ENCODE measurements at places on chromosomes 1 and 21.

DNA sequence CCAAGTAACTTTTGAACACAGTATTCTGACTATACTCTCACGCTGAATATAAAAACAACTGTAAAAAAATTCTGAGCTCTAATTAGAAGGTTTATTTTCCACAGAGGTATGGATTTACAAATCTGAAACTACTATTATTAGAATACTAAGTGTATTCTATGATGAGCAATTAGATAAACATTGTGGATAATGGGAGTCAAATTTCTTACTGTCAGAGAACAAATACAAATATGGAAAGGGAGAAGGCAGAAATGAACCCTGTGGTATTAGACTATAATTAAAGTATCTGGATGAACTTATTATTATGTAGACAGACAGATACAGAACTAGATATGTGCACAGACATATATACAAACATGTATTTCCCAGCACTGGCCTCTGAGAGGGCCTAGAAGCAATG is 22.6 kb downstream of the ALDH9A1 start:
- no peaks in the 10 kb centered on the region for H3K27me3 ChIP-seq
- no peak overlapping the region for H3K4me3 ChIP-seq

DNA sequence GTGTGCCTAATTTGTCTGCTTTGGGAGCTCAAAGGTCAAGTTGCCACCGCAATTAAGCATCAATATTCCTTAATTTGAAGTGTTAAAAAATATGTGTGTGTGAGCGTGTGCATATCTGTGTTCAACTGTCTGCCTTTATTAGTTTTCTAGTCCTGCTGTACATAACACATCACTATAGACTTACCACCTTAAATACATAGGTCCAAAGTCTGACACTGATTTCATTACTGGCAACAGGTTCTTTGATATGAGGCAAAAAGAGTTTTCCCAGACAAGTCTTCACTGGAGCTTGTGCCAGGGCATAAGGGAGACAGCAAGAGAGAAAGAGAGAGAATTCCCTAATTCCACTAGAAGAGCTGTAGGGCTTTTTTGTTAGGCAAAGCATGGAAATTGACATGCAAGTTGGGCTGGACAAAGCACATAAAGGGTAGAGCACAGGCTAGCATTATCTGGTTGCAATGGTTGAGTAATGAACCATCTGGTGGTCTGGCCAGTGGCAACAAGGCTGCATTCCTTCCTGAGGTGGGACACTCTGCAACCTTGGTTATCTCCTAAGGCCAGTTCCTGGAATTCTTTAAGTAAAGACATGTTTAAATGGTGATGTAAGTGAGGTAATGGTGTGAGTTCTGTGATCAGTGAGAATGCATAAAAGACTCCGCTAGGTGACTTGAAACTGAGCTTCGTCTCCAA is 457.2 kb upstream of the ADAMTS5 start:
- peaks cover 10% of the 10 kb centered on the region for H3K4me1 ChIP-seq
- no peaks in the 10 kb centered on the region for H3K27me3 ChIP-seq
- H3K4me3 ChIP-seq, result no peak overlapping the region
- peak; percentile 14 for DNase-seq

DNA sequence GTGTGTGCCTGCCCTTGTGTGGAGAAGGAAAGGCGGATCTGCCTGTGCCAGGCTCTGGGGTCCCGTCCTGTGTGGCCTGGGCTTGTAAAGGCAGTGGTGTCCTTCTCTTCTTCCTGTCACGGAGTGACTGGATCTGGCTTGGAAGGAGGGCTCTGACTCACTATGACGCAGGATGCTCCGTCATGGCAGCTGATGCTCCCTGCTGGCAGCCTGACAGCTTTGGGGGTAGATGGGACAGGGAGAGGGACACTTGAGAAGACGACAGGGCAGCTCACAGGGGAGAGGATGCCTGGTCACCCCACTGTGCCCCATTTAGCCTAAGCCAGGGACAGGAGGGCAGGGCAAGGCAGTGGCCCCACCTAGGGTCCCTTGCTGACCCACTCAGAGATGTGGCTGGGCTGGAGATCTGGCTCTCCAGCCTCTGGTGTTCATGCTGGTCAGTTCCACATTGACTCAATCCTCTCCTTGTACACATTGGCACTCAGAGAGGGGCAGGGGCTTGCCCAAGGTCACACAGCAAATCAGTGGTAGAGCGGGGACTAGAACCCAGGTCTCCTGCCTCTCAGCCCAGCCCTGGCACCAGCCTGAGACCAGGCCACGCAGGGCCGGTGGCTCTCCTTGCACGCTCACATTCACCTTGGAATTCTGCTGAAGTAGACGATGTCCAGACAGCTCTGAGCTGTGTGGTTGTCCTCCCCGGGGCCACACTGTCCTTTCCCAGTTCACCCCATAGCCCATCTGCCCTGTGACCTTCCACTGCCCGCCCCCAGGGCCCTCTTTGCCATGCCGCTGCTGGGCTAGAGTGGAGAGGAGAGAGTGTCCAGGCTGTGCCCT is 2.8 kb upstream of the FAM131C start:
- H3K36me3 ChIP-seq, result no peaks in the 10 kb centered on the region
- H3K4me3 ChIP-seq, result no peak overlapping the region
- DNase-seq, result no peak
- peaks cover 7% of the 10 kb centered on the region for H3K4me1 ChIP-seq
- no peak overlapping the region for H3K27ac ChIP-seq

DNA sequence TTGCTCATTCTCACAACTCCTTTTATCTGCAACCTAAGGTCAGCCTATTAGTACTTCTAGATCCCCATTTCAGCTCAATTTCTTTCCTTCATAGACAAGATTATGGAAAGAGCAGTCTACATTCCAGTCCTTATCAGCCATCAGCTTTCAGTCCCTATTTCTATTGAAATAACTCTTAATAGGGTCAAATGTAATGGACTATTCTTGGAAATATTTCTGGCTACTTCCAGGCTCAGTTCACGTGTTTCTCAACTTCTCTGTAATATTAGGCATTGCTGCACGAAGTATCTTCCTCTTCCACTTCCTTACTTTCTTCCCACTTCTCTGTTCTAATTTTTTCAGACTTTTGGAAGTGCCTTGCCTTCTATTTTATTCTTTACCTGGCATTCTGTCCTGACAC is 232.9 kb upstream of the USP25 start:
- DNase-seq, result no peak
- no peak overlapping the region for H3K27ac ChIP-seq
- H3K27me3 ChIP-seq, result no peaks in the 10 kb centered on the region
- H3K36me3 ChIP-seq, result no peaks in the 10 kb centered on the region
- H3K4me3 ChIP-seq, result no peak overlapping the region

GRCh38 chr1:110634455-110635311 is 28.5 kb upstream of the KCNA2 start:
- H3K4me3 ChIP-seq, result no peak overlapping the region
- H3K36me3 ChIP-seq, result no peaks in the 10 kb centered on the region
- peaks cover 3% of the 10 kb centered on the region for H3K27me3 ChIP-seq
- H3K27ac ChIP-seq, result no peak overlapping the region

GRCh38 chr21:36889401-36889800 is 77.1 kb downstream of the HLCS start:
- no peaks in the 10 kb centered on the region for H3K4me1 ChIP-seq
- H3K27me3 ChIP-seq, result no peaks in the 10 kb centered on the region
- no peak overlapping the region for H3K27ac ChIP-seq
- no peak for DNase-seq
- H3K4me3 ChIP-seq, result no peak overlapping the region

DNA sequence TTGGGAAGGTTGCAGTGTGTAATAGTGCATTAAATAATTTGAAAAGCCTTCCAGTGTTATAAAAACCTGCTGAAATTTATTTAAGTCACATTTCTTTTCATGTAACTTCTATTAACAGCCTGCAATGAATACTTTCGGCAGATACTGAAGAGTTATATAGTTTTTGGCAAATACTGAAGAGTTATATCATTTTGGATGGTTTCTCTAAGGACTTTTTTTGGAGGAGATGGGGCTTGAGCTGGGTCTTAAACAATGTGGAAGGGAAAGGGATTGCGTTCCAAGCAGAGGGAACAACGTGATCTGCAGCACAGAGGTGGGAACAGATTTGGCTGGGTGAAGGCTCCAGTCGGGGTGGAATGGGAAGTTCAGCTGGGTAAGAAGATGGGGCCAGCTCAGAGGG is 39.8 kb downstream of the MTR start:
- H3K27ac ChIP-seq, result no peak overlapping the region
- H3K4me3 ChIP-seq, result no peak overlapping the region
- DNase-seq, result no peak
- no peaks in the 10 kb centered on the region for H3K36me3 ChIP-seq
- H3K27me3 ChIP-seq, result no peaks in the 10 kb centered on the region

DNA sequence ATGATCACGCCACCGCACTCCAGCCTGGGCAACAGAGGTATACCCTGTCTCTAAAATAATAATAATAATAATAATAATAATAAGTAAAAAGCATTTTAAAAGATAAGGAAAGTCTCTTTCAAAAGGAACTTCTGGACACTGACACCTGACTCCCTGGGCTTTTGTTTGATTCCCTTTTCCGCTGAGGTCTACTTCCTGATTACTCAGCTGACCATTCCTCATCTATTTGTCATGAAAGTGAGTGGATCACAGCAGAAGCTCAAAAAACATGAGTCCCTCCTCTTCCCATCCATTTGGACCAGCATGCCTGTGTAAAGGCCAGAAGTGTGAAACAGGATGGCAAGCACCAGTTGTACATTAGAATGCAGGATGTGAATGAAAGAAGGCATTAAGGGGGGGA is 61.1 kb upstream of the FBXO28 start:
- no peaks in the 10 kb centered on the region for H3K4me1 ChIP-seq
- H3K27ac ChIP-seq, result no peak overlapping the region
- no peaks in the 10 kb centered on the region for H3K36me3 ChIP-seq
- DNase-seq, result no peak
- no peaks in the 10 kb centered on the region for H3K27me3 ChIP-seq

- no peak overlapping the region for H3K27ac ChIP-seq
- no peaks in the 10 kb centered on the region for H3K27me3 ChIP-seq
- H3K36me3 ChIP-seq, result no peaks in the 10 kb centered on the region
Observed at GRCh38 chr1:67965995-67966665, 84.3 kb downstream of the DIRAS3 start.

GRCh38 chr1:205325334-205325884 is 3.9 kb upstream of the NUAK2 start:
- peaks cover 3% of the 10 kb centered on the region for H3K4me1 ChIP-seq
- peak overlapping the region; percentile 72 for H3K27ac ChIP-seq
- no peak overlapping the region for H3K4me3 ChIP-seq
- peak; percentile 81 for DNase-seq

DNA sequence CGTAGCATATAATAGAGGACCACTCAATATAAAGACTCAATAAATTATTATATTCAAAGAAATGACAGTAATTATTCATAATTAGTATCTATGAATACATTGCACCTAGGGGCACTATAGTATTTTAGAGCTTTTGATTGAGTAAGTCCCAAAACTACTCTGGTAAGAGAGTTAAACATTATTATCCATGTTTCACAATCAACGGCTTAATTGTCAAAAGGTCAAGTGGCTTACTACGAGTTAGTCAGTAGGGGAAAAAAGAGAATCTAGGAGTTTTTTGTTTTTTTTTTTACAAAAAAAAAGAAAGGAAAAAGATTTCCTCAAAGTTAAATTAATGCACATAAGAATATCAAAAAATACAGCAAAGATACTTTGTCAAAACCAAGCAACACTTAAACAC is 20.4 kb upstream of the LAMC1 start:
- H3K27ac ChIP-seq, result no peak overlapping the region
- H3K36me3 ChIP-seq, result no peaks in the 10 kb centered on the region
- no peaks in the 10 kb centered on the region for H3K27me3 ChIP-seq
- no peak overlapping the region for H3K4me3 ChIP-seq
- DNase-seq, result no peak
- no peaks in the 10 kb centered on the region for H3K4me1 ChIP-seq

- peaks cover 30% of the 10 kb centered on the region for H3K4me1 ChIP-seq
- no peaks in the 10 kb centered on the region for H3K36me3 ChIP-seq
- H3K27ac ChIP-seq, result peak within 1 kb of the TSS; percentile 97
- peak within 1 kb of the TSS; percentile 86 for H3K4me3 ChIP-seq
- no peaks in the 10 kb centered on the region for H3K27me3 ChIP-seq
Observed at GRCh38 chr1:81800695-81801650, at the start of gene ADGRL2. TSS of gene ADGRL2 (plus strand) at chr1:81800934. CDS start at chr1:81836985, 36,051 bp downstream.

DNA sequence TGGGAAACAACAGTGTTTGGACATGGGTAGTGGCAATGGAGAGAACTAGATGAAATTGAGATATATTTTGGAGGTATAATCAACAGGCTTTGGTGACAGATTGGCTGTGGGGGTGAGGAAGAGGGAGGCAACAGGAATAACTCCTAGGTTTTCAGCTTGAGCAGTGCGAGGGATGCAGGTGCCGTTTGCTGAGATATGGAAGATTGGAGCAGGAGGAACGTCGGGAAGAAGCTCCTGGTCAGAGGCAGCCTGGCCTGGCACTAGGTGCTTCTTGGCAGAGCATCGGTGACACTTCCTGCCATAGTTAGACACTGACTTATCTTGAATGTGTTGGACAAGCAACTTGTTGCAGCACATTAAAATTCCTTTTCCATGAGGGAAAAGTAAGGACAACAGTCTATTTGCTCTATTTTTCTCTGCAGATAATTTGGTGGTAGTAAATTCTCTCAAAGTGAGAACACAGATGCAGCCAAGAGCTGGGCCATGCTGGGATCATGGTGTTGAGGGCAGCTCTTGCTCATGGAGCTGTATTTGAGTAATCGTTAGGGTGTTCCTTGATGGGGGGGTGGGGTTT is 21.5 kb upstream of the MYSM1 start:
- no peak overlapping the region for H3K27ac ChIP-seq
- no peaks in the 10 kb centered on the region for H3K27me3 ChIP-seq
- no peaks in the 10 kb centered on the region for H3K4me1 ChIP-seq
- DNase-seq, result no peak
- H3K36me3 ChIP-seq, result no peaks in the 10 kb centered on the region

GRCh38 chr1:180532854-180533253 is 25.9 kb upstream of the OVAAL start:
- H3K4me3 ChIP-seq, result no peak overlapping the region
- no peak overlapping the region for H3K27ac ChIP-seq
- H3K36me3 ChIP-seq, result no peaks in the 10 kb centered on the region
- no peak for DNase-seq
- H3K27me3 ChIP-seq, result no peaks in the 10 kb centered on the region
